Sciatic nerve (tissue), 2 donors: ENCODE measurements at places on chromosomes 12 and 14.

GRCh38 chr14:91729756-91730155 lies 2.1 kb downstream of the CATSPERB start:
- no peak for DNase-seq

- DNase-seq, result no peak
Observed at GRCh38 chr12:29638528-29638927, 141.0 kb upstream of the OVCH1 start.

- DNase-seq, result no peak
Observed at GRCh38 chr14:54322701-54323337, 74.0 kb upstream of the CDKN3 start.

DNA sequence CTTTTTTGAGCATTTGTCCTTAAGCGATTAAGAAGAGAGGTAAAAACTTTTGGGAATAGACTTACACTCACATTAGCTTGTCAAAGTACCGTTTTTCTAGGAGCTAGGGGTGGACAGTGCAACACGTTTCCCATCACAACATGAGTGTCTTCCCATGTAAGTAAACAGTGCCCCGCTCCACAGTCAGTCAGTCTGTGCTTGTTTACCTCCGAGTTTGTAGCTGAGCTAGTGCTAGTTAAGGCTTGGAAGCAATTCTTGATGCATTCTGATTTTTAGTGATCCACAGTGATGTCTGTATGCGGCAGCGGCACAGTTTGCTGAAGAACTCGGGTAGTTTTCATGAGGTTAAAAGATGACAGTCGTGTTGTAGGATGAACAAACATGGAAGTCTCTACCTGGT lies 941 bp downstream of the ZDHHC17 start:
- DNase-seq, result no peak

GRCh38 chr12:44019118-44019517 lies 183.2 kb downstream of the TMEM117 start:
- DNase-seq, result no peak

DNA sequence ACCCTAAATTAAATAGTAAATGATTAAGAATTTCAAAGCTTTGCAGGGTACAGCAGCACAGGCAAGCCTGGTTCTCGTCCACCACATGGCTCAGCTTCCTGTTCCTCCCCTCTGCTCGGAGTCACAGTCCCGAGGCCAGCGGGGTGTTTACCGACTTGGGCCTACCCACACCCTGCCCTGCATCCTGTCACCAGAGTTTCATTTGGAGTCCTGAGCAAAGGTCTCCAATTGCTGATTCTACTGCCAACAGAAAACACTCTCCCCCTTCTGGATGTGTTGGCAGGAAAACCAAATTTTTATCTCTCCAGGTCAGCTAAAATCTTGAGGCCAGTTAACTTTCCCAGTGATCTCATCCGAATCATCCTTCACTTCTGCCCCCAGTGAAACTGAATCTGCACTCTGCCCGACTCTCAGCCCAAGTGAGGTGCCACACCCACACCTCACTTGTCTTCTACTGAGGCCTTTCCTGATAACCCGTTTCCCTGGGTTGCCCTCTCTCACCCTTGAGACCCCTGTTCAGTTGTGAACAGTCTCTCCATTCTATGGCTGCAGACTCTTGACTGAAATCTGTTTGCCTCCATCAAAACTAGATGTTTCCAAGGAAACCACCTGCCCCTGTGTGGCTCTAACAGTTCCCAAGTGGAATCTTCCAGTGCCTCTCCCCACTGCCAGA lies 71.2 kb downstream of the VCPKMT start:
- DNase-seq, result peak; percentile 80

- DNase-seq, result no peak
Observed at GRCh38 chr14:60757567-60758002, 23.0 kb downstream of the MNAT1 start.

DNA sequence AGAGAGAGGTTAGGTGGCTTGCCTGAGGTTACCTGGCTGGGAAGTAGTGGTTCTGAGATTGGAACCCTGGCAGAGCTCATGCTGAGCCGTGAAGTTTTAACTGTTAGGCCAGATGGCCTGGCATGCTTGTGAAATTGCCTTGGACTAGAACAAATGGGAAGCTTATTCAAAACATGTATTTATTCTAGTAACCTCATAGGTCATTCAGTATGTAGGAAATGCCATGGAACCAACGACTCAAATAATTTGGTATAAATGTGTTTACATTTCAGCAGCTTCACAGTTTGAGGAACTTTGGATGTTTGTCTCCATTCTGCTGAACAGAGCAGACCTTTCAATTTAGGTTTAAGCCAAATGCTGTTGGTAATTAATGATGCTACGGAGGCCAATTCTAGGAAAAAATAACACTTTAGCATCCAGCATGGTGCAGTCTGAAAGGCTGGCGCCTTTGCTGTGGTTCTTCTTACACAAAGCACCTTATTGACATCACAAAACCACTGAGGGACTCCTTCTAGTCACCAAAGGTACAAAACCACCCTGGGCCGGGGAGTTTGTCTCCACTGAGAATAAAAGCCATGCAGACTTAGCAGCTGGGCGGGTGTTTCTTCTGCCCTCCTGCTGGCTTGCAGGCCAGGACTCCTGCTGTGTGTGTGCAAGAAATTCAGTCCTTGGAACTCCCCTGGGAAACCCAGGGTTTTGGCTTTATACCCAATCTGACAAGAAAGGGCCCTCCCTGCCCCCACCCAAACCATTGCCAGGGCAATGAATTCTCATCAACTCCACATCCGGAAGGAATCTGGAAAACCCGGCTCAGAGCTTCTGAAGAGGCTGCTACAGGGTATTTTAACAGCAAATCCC lies 64.2 kb downstream of the ELK3 start:
- DNase-seq, result no peak

GRCh38 chr14:84826294-84826693 lies 703.6 kb upstream of the FLRT2 start:
- DNase-seq, result no peak

- no peak for DNase-seq
Observed at GRCh38 chr12:72269491-72269890, 2.7 kb upstream of the TRHDE start.

GRCh38 chr14:67859169-67859749 lies 39.7 kb downstream of the RAD51B start:
- DNase-seq, result no peak

GRCh38 chr14:35993684-35993960 lies 167.5 kb downstream of the BRMS1L start:
- DNase-seq, result no peak

DNA sequence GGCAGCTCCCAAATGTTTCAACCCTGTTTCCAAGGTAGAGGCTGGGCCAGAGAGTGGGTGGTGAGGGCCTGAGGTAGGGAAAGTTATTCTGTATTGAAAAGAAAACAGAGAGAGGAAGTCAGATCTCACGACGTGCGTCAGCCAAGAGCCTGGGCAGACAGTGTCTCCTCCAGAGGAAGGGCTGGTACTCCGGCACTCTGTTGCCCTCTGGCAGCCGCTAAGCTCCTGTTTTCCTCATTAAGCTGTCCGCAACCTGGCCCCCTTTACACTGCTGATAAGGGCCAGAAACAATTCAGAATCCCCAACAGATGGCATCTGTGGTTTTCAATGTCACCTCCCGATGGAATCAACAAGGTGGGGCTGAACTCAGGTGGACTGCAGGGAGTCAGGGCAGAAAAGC lies 26.0 kb upstream of the LTBP2 start:
- DNase-seq, result no peak

DNA sequence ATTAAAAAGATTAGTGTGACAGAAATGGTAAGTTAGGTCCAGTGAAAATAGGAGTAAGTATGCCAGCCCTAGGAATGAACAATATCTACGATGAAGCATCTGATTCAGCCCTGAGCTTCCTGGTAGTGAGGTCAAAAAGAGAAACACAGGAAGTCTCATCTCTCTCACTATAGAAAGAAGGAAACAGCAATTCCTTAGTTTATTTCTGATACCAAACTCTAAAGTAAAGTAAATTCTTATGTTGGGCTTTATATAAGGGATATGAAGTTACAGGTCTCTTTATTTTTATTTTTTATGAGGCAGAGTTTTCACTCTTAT lies 76.7 kb upstream of the RFLNA start:
- no peak for DNase-seq

GRCh38 chr12:103955811-103956508 lies 9.7 kb upstream of the TDG start:
- DNase-seq, result no peak
